ENCODE measurements at places on chromosomes 11 and 22. TPM values are rescaled to one million over a fixed set of nuclear protein-coding genes. Genes with fewer than 3 reads are reported as not detected.

The KCNQ1 gene
- 0.23 TPM for total RNA-seq

The SLC22A8 gene
- total RNA-seq = not detected

The TTC36 gene
- not detected for total RNA-seq

The LRRC4C gene
- not detected for total RNA-seq

The ACR gene
- not detected for total RNA-seq

The MACROD1 gene
- total RNA-seq = 13.6 TPM

The KLHDC7B gene
- total RNA-seq = not detected

All from A549 treated with Mapracorat at 1 μM for 4 hours (cell line).